Activated CD4-positive, alpha-beta T cell treated with anti-CD3 and anti-CD28 coated beads for 24 hours (primary cell): ENCODE measurements at places on chromosomes 1 and 21.

DNA sequence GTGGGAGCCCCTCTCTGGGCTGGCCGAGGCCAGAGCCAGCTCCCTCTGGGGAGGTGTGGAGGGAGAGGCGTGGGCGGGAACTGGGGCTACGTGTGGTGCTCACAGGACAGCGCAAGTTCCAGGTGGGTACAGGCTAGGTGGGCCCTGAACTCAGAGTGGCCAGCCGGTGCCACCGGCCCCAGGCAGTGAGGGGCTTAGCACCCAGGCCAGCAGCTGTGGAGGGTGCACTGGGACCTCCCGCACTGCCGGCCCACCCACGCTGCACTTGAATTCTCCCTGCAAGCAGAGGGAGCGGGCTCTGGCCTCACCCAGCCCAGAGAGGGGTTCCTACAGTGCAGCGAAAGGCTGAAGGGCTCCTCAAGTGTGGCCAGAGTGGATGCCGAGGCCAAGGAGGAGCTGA is 20.2 kb downstream of the PRAMEF20 start:
- DNase-seq = no peak

DNA sequence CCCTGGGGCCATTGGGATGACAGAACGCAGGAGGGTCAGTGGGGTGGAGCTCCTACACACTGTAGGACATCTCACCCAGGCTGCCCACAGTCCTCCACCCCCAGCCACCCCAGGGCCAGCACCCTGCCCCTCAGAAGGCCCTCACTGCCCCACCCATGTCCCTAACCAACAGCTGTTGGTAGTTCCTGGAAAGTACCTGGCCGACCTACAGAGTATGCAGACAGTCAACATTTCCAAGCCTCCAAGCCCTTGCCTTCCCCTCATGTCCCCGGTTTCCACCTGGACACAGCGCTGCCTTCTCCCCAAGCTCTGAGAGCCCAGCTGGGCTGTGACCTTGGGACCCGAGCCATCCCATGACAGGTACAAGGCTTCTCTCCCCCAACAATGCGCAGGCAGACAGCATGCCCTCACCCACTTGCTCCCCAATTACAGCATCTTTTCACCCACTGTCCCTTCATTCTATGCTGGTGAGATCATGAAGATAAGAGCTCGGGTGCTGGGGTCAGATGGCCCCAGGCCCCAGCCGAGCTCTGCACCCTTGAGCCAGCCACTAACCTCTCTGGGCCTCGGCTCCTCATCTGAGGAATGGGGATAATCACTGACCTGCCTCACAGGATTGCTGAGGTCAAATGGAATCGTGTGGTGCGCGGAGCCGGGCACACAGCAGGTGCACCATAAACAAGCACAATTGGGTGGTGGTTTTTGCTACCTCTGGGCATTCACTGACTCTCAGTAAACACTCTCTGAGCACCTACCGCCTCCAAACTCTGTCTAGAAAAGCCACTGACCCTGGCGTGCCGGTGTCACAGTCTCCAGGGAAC is 11.2 kb downstream of the LAPTM5 start:
- DNase-seq = no peak

DNA sequence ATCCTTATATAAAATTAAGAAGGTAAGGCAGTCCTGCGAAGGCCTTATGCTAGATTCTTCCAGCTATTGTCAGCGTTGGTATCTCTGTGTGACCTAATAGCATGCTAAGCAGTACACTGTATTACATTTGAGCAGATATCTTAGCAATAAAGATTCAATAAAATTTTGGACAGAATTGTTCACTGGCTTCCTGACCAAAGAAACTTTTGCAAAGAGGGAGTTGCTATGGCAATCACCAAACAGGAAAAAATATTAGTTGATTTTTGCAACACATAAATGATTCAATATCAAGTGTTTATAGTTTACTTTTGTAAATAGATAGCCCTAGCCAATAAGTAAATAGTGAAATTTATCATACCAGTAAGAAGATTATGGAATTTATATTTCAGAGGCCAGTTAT is 31.0 kb upstream of the PLEKHO1 start:
- no peak for DNase-seq

DNA sequence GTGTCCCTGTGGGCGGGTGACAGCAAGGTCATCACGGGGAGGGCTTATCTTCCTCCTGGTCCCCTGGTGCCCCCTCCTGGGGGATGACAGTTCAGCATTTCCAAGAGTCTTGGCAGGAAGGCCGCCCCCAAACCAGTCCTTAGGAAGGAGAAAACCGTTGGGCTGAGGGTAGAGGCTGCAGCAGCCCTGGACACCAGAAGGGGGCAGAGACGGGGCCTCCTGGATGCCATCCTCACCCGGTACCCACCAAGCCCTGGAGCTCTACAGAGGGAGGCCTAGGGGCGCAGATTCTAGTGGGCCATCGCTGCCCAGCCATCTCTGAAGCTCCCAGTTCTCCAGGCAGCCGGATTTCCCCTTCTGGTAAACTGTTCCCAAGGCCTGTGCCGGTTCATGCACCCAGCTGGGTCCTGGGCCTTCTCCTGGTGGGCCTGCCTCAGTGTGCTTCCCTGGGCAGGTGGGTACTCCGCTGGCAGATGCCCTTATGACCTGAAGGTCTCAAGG is 14.8 kb upstream of the ZNF669 start:
- DNase-seq = no peak
